ENCODE measurements at places on chromosomes 7 and 10.
A peak's percentile ranks its signal among the peaks of the same experiment; 100 is the strongest.

- DNase-seq = no peak
Observed at GRCh38 chr10:114824391-114824790, 2.8 kb downstream of the FHIP2A start.

- DNase-seq = peak; percentile 69
Observed at GRCh38 chr10:29998142-29998808, 61.1 kb downstream of the JCAD start.

DNA sequence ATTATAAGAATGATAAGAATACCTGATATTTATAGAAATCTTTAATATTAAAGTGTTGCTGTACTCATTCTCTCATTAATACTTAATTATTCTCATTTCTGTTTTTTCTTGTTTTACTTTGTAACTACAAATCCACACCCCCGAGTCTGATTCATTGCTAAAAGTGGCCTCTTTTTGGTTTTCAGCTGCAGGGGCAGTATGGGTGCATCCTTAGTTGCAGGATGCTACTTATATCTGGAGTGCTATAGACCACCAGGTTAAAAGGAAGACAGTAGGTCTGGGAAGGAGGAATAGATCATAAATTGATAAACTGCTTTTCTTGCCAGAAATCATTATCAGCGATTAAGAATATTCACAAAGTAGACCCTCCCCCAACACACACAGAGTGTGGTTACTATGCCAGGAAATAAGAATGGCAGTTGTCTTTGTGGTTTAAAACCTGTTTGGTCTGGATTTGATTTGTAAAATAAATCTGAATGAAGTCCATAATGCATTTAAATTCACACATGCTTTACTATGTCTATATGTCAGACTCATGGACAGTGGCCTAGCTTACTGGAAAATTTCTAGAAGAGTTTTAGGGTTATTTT lies 96.5 kb downstream of the NRF1 start:
- no peak for DNase-seq

GRCh38 chr10:3780021-3780770 lies 4.8 kb downstream of the KLF6 start:
- DNase-seq = no peak

DNA sequence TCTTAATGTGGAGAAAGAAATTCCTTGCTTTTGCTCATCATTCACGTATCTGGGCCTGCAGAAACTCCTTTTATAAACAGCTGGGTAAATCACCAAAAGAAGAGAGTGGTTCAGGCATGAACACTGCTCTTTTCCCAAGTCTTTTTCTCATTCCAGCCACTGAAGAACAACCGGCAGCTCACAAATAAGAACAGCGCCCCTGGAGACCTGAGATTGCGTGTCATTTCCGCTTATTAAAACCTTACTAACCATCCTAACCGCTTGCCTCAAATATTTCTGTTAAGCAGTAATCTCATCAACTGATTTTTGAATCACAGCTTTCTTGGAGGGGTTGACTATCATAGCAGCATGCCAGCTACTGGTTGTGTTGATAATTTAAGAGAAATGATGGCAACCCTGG lies 213.0 kb upstream of the PLXNA4 start:
- DNase-seq = no peak

DNA sequence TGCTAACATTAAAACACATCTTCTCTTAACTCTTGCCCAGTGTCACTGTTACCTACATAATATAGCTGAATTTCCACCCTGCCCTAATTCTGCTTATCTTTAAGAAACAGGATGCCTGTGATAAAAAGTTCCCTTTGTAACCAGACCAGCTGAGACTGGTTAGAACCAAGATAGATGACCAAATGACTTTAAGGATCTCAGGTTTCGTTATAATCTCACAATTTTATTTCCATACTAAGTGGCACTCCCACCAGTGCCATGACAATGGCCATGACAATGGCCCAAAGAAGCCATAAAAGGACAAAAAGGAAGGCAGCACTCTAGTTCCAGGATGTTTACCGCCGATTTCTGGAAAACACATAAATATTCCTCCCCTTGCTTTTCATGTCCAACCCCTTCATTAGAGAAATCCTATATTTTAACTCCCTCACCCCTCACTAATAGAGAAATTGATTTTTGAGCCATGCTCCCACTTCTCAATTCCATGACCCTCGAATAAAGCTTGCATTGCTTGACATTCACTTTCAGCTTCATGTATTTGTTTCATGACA lies 126.1 kb downstream of the ELAPOR2 start:
- DNase-seq = no peak

- no peak for DNase-seq
Observed at GRCh38 chr10:37534166-37534565, 323.2 kb downstream of the ZNF248 start.

GRCh38 chr10:100928039-100928438 lies 15.3 kb downstream of the SLF2 start:
- DNase-seq = no peak

DNA sequence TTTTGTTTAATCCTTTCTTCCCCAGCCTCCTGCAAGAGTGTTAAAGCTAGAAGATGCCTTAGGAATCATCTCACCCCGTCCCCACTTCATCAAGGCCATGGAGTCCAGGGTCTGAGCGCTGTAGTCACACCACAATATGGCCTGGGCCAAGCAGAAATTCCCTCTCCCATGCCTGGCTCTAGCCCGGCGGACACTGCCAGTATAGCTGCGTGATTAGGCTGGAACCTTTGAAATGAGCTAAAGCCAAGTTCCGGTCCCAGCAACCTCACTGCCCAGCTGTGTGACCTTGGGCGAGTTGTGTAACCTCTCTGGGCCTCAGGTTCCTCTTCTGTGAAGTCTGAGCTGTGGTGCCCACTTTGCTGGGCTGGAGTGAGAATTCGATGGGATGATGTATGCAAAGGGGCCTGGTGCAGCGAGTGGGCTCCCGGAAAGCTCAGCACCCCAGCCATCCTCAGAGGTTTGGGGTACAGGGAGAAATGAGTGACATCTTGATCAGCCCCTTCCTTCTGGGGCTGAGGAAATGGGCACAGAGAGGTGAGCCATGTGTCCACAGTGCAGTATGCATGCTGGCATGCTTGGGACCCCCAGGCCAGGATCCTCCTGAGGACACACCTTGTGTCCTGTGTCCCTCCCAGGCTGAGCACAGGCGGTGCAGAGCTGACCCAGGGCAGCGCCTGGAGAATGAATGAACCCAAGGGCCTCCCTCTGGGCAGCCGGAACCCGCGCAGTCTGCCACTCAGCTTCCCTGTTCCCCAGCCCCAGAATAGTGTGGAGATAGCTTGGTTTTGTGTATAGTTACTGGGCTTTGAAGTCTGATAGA lies 118.6 kb downstream of the ZMIZ1 start:
- DNase-seq = no peak

- no peak for DNase-seq
Observed at GRCh38 chr7:131797841-131798240, 241.4 kb upstream of the PODXL start.

GRCh38 chr7:105388356-105389087 lies at the start of gene SRPK2:
Gene SRPK2, minus strand, starts transcription at chr7:105388921.
- DNase-seq = peak; percentile 97

DNA sequence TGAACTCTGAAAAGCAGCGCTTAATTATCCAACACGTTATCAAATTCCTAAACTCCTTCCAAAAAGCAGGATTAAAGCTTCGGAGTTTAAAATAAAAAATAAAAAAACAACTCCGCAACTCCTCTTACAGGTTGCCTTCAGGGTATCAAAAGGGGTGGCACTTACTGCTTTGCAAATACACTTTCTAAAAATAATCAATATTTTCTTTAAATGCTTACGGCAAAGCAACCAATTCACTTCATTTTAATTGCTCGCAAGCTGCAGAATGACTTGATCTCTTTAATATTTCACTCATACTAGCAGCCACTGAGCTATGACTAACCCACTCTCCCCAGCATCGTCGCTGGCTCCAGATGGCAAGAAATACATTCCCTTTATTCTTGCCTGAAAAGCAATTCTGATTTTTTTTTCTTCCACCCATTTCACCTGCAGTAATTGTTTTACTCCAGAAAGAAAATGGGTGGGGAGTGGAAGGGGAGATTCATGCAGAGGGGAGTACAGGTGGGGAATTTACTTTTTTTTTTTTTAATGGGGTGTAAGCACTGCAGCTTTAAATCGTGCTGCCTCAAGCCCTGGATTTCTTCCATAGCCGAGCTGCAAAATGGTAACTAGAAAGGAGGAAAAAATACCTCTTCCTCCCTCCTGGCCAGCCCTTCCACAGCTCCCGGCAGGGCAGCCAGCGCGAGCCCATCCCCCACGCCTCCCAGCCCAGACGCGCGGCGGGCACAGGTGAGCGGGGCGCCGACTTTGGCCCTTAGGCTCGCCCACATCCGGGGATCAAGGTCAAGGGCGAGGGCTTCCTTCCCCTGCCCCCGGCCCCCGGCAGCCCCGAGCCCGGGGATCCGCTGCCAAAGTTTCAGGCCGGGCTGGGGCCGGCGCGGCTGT lies 54.2 kb upstream of the FHIP2A start:
- DNase-seq = peak; percentile 27

- no peak for DNase-seq
Observed at GRCh38 chr7:151047976-151048815, at the start of gene ASIC3. Gene ASIC3, plus strand, starts transcription at chr7:151048531. Its CDS starts 355 bp downstream, at chr7:151048886.

- no peak for DNase-seq
Observed at GRCh38 chr7:96685755-96686154, 23.9 kb downstream of the SEM1 start.

DNA sequence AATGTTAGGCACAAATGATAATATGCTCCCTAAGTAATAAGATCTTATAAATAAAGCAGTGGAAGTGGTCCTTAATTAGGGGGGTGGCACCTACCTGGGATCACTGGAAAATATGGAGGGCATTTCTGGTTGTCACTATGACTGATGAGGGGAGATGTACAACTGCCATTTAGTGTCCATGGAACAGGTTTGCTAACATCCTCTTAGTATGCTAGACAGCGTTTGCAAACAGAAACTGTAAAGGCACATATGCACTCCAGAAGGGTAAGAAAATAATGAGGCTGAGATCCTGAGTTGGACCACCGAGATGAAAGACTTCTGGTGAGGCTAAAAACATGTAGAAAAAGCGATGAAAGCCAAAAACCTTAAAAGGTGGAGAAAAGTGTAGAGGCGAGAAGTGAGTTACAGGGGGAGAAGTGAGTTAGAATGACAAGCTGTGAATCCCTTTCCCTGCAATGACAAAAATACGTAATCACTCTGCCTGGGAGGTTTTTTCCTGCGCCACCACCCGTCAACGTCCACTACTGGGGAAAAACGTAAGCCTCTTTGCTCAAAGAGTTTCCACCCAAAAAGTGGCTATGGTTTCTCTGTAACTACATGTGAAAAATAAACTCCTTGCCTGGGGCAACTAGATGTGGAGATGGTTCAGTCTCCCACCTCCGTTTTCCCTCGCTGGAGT lies 767 bp downstream of the KRIT1 start:
- no peak for DNase-seq

GRCh38 chr7:20249920-20250319 lies 32.7 kb upstream of the MACC1 start:
- DNase-seq = no peak

GRCh38 chr10:67015225-67015624 lies 89.4 kb downstream of the LRRTM3 start:
- DNase-seq = no peak

GRCh38 chr7:45658716-45659495 lies 84.7 kb downstream of the ADCY1 start:
- no peak for DNase-seq

- no peak for DNase-seq
Observed at GRCh38 chr7:73681031-73681430, 2.2 kb downstream of the DNAJC30 start.

- no peak for DNase-seq
Observed at GRCh38 chr7:71842381-71842780, 569.8 kb downstream of the CALN1 start.

DNA sequence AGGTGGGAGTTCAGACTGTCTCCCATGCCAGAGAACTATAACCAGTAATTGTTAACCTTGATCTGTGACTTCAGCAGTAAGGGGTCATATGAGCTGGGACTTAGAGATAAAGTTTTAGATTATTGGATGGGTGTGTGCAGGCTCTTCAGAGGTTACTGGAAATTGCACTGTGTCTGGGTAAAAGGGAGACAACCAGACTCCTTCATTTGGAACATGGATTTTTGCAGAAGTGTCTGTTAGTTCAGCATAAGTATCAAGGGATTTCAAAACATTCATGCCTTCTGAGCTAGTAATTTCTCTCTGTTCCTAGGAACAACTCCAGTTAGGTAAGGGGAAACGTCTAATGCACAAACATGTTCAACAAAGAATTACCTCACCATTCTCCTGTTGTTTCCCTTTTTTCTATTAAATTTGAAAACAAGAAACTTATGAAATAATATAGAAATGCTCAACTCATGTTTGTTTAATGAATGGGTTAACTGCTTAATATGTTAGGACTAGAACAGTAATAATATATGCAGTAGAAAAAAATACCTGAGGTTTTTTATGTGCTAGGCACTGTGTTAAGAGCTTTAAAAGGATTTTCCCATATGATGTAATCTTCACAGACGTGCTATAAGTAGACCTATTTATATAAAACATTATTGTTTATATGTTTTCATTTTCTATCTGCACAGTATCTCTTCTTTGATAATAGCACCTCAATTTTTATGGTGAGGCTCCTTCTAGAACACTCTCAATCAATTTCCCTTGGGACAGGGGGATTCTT lies 233.0 kb downstream of the CACNA2D1 start:
- no peak for DNase-seq

DNA sequence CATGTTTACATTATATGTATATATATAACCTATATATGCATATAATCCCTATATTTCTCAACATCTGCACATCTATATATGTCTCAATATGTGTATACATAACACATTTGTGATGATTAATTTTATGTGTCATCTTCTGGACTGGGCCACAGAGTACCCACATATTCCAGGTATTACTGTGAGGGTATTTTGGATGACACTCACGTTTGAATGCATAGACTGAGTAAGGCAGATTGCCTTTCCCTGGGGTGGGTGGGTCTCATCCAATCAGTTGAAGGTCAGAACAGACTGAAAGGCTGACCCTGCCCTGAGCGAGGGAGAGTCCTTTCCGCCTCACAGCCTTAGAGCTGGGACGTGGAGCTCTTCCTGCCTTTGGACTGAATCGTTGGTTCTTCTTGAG lies 295.2 kb upstream of the PFKP start:
- no peak for DNase-seq

- no peak for DNase-seq
Observed at GRCh38 chr10:91590142-91590903, 42.5 kb downstream of the PPP1R3C start.

- no peak for DNase-seq
Observed at GRCh38 chr10:117074621-117075020, 63.4 kb downstream of the VAX1 start.
